Activated T-helper 1 cell treated with Interleukin-2 at 50 U/mL for 16 hours (primary cell): ENCODE measurements at places on chromosomes 16 and 17.

DNA sequence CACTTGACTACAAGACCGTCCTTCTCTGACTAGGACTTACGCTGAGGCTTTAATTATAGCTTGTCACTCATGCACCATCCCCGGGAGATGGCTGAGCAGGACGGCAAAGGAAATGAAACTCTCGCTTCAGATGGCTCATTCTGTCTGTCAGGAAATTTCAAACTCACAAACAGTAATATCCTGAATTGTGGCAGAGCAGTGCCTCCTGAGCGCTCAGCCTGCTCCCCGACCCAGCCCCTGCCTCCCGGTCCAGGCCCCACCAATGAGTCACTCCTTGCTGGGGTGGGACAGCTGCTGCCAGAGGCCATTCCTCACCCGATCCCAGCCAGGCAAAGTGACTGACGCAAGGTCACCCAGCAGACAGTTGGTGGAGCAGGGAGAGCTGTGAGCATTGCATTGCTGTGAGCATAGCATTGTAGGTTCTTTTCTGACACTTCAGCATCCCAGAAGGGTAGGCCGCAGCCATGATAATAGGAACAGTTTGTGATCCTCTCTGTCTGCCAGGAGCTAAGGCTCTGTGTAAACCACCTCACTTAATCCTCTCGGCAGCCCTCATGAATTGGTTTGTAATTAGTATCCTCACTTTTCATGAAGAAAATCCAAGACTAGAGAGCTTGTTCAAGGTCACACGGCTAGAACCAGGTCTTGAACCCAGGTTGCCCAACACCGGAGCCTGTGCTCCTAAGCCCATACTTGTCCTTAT is 20.9 kb downstream of the CCDC182 start:
- DNase-seq = no peak

DNA sequence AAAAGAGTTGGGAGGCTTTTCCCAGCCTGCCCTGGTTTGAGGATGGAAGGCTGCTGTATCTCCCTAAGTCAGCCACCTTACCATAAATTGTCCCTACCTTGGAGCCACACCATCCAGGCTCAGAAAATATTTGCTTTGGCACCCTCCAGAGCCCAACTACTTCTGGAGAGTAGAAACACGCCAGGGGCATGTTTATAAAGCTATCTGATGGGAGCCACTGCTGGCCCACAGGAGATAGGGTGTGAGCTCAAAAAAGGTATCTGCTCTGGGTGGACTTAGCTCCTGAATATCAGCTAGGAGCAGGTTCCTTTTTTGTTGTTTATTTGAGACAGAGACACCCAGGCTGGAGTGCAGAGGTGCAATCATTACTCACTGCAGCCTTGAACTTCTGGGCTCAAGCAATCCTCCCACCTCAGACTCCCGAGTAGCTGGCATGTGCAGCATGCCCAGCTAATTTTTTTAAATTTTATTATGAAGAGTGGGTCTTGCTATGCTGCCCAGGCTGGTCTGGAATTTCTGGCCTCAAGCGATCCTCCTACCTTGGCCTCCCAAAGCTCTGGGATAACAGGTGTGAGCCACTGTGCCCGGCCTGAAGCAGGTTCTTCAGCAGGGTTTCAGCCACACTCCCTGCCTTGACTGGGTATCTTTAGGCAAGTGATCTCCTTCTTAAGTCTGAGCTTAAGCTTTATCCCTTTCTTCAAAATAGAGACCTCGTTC is 147.1 kb downstream of the SALL1 start:
- DNase-seq = no peak

DNA sequence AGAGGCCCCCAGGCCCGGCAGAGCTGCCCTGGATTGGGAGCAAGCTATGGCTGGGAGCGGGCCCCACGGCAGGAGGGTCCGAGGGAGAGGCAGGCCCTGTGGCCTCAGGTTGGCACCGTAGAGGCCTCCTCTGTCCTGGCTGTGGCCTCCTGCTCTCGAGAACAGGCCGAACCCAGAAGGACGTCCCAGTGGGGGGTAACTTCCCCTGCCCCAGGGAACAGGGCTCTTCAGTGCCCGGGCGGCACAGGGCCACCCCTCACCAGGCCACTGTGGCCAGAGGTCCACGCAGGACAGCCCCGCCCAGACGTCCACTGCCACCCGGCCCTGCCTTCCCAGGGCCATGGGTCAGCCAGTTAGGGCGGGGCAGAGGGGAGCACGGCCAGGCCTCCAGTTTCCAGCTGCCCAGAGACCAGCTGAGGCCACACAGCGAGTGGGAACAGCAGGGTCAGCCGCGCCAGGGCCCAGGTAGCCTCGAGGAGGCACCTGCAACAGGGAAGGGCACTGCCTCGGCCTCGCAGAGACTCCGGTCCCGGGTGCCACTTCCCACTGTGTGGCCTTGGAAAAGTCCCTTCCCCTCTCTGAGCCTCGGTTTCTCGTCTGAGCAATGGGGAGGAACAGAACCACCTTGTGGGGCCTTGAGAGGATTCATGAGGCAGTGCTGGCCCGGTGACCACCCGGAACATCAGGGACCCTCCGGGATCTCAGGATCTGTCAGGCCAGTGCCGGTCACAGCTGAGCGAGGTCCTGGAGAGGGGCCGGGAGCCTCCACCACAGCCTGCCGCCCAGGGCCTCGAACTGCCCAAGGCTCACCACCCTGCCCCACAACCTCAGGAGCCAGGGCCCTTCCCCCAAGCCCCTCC is 32.0 kb downstream of the ZNF469 start:
- DNase-seq = no peak

- no peak for DNase-seq
Measured at GRCh38 chr17:79617740-79618382, 7.0 kb upstream of the RBFOX3 start.

- DNase-seq = no peak
Measured at GRCh38 chr16:74297145-74297665, 591 bp downstream of the PSMD7 start.

- DNase-seq = no peak
Measured at GRCh38 chr16:62190426-62190825, 154.2 kb upstream of the CDH8 start.

DNA sequence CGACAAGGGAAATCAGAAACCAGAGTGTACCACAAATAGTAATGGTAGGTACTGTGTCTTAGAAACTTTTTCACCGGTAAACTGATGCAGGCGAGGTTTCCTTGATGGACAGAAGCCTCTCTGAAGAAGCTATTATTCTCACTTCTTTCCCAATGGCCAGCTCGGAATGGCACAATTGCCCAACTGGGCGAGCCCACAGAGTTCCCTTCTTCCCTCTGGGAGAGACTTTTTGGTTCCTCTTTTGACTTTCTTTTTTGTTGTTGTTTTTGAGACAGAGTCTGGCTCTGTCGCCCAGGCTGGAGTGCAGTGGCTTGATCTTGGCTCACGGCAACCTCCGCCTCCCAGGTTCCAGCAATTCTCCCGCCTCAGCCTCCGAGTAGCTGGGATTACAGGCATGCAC is 16.9 kb downstream of the SLC43A2 start:
- no peak for DNase-seq

- no peak for DNase-seq
Measured at GRCh38 chr16:3799354-3799753, 81.2 kb downstream of the CREBBP start.

DNA sequence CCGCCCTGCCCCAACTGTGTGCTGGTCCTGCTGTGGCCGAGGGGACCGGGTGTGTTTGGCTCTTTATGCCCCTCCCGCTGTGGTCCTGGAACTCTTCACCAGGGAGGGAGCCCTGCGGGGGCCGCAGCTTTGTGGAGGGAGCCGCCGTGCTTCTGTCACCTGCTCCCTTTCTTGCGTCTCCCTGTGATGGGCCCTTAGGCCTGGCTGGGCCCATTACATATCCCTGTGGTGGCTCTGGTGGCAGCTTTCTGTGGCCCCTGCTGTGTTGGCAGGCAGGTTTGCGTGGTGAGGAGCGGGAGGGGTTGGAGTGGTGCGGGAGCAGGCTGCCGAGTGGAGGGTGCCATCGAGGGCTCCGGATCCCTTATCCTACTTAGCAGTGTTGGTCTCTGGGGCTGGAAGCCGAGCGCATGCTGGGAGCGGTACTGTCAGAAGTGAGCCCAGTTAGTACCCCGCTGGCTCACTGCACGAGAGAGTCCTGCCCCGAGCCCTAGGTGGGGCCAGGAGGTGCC is 60.4 kb downstream of the PDPK1 start:
- DNase-seq = no peak

- DNase-seq = no peak
Measured at GRCh38 chr17:76432712-76433336, 20.1 kb downstream of the UBE2O start.

DNA sequence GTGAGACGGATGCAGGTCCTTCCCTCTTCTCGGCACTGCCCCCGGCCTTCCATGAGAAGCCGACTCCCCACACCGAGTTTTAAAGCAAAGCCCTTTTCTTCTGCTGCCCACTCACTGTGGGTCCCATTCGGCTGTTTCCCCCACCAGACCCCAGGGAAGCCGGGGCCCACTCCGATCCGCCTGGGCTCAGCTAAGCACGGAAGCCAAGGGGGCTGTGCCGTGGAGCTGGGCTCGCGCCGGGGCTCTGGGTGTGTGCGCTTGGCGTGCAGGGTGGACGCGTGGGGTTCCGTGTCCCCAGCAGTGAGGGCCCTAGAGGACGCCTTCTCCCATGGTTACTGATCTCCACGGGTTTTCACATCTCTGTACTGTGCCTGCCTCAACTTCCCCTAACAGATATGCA is 68.5 kb downstream of the KLHDC4 start:
- DNase-seq = no peak

- DNase-seq = no peak
Measured at GRCh38 chr16:24971718-24972117, 43.5 kb downstream of the ARHGAP17 start.

DNA sequence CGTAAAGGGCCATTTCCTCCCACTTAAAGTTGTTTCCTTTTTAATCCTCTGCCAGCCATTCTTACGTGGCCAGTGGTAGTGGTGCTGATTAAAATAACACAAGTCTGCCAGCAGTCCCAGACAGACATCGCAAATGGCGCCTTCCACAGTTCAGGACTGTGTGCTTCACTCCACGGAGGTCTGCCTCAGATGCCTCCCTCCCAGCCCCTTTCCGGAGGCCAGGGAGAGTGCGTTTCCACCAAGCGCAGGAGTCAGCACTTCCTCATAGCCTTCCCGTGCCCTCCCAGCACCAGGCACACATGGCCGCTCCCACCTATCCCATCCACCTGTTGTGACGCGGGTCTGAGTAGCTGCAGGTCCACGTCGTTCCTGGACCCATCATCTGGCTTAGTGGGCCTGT is 205.6 kb downstream of the RPTOR start:
- DNase-seq = no peak

DNA sequence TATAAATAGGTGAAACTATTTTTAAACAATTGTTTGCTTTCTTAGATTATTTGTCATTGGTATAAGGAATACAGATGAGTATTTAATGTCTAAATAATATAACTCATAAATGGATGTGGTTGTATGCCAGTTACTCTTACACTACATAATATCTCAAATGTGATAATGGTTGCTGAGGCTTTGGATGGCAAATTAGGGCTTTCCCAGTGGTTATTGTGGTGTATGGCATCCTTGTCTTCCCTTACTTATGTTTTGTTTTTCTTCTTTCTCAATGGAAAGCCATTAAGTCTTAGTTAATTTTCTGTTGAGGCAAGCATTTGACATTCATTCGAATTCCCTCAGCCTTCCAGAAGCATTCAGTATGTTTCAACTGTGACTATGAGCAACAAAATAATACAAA is 10.5 kb downstream of the OMG start:
- DNase-seq = no peak

GRCh38 chr16:77273815-77274214 is 74.6 kb downstream of the SYCE1L start:
- DNase-seq = no peak

- DNase-seq = no peak
Measured at GRCh38 chr17:80097127-80097621, 4.2 kb upstream of the GAA start.

- DNase-seq = no peak
Measured at GRCh38 chr17:33288954-33289353, 4.1 kb downstream of the ASIC2 start.

DNA sequence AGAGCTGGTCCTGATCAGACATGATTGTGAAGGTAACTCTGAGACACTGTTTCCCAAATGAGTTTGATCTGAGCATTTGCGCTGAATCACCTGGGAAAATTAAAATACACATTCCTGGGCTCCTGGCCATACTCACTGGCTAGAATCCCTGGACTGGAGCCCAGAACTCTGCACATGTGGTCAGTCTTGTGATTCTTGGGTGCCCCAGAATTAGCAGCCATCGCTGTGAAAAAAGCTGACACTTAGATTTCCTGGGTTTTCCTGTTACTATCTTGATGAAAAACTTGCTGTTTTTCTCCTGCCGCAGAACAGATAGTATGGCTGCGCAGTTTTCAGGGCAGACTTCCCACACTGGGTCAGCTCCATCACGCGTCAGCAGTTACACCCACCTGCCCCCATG is 24.6 kb downstream of the NECAB2 start:
- DNase-seq = no peak

- DNase-seq = peak; percentile 24
Measured at GRCh38 chr17:7885367-7886226, 3.0 kb upstream of the CHD3 start.

DNA sequence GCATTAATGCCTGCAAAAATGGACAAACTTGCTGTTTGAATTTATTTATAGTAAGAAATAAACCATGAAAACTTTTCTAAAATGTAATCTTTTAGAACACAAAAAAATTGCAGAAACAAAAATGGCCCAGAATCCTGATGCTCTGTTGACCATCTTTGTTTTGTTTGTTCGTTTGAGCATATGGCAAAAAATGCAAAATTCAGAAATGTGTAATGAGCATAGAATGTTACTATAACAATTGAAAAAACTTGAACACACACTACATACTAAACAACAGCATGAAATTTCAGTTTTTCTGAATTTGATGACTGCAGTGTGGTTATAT is 1.1 kb upstream of the KPNA2 start:
- DNase-seq = no peak

GRCh38 chr16:89729863-89730593 is 8.7 kb downstream of the ZNF276 start:
- DNase-seq = no peak

DNA sequence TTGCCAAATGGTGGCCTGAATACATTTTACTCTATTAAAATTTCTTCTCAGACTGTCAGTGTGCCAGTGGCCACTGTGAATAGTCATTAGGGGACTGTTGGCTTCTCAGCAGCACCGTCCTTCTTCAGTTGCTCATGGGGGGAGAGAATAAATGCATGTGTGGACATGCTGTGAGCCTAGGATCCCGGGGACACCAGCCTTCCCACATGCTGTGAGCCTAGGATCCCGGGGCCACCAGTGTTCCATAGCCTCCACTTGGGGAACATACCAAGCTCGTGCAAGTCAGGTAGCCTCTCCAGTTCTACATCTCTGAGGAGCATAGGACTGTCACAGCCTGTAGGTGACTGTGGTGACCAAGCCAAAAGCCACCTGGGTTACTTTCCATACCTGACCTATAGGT is 51.5 kb downstream of the BANP start:
- no peak for DNase-seq

- DNase-seq = peak; percentile 96
Measured at GRCh38 chr17:50094753-50095619, at the start of gene PDK2. TSS of gene PDK2 (plus strand) at chr17:50095351. CDS start at chr17:50095436, 85 bp downstream.

- no peak for DNase-seq
Measured at GRCh38 chr17:74077231-74077630, 126.2 kb upstream of the RPL38 start.

- DNase-seq = no peak
Measured at GRCh38 chr17:49069585-49070273, 62.8 kb upstream of the B4GALNT2 start.
